Stimulated activated CD4-positive, alpha-beta T cell treated with anti-CD3 and anti-CD28 coated beads, TNF-alpha, amount 100 ng/mL, for 48 hours (primary cell): ENCODE measurements at places on chromosomes 5 and 9.

DNA sequence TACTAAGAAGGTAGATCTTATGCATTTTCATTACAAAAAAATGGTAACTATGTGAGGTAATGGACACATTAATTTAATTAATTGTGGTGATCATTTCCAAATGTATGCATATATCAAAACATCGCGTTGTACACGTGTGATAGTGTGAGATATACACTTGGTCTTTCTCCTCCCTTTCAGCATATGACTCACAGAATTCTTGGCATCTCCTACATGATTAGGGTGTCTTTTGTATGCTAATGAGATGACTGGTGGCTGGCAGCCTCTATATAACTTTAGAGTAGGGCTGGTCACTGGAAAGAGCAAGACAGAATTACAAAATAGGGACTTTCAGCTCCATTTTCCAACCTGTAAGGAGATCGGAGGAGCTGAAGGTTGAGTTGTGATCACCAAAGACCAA is 1167.6 kb downstream of the CDH12 start:
- DNase-seq: no peak

DNA sequence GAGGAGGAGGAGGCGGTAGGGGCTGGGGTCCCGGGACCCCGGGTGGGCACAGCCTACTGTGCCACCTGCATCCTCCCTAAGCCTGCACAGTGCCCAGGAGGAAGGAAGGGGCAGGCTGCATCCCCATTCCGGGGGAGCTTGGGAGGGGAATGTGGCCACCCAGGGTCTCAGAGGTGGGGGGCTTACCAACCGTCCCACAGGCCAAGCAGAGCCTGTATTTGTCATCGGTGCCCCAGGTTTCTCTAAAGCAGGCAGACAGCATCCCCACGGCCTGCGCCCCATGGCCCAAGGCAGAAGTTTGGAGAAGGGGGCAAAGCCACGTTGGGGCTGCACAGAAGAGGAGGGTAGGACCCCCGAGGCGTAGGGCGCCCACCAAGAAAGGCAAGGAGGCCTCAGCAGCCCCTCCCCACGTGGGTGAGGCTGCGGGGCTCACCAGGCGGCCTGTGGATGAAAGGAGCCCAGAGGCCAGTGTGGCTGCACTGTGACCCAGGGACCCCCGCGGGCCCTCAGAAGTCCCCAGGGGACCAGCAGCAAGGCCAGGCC is 507 bp upstream of the GPSM1 start:
- DNase-seq: no peak

- DNase-seq: no peak
Measured at GRCh38 chr9:92740969-92741368, 23.7 kb downstream of the BICD2 start.

DNA sequence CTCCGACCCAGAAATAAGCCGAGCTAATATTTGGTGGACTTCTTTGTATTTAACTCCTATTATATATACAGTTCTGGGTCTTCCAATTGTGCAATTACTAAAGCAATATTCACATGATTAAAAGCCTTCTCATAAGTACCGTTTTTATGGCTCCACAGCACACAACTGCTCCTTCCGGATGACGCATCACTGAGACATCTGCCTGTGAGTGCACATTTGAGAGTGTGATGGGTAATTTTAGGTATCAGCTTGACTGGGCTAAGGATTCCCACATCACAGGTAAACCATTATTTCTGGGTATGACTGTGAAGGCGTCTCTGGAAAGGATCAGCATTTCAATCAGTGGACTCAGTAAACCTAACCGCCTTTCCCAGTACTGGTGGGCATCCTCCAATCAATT is 77.5 kb upstream of the SYK start:
- no peak for DNase-seq

- DNase-seq: no peak
Measured at GRCh38 chr9:135776893-135777622, 75.1 kb downstream of the KCNT1 start.

GRCh38 chr9:129981180-129981907 is 61.6 kb downstream of the FNBP1 start:
- DNase-seq: no peak

DNA sequence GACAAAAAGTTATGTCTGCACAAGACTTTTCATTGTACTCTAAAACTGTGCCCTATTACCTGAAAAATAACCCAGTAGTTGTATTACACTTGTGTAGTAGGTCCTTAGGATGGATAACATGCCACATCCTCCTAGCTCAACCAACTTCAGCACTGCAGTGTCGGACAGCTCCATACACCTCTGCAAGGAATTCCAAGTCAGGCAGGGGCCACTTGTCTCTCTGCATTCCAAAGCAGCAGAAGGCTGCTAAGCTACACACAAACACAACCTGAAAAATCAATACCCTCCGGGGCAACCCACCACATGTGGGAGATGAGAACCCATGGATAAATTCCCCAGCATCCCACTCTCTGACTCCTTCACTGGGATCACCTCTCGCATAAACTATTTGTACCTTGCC is 50.2 kb downstream of the MED10 start:
- no peak for DNase-seq

DNA sequence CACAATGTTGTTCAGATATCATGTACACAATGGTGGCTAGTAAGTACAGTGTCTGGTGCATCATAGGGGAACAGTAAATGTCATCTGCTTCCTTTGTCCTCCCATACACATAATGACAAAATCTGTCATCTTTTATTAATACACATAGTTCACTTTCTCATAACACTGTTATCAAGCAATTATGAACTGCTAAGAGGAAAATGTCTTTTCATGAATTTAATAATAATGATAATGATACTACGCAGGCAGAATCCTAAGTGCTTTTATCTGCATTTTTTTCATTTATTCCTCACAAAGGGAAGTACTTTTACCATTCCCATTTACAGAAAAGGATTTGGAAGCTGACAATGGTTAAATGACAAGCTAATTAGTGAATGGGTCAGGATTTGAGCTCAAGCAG is 35.7 kb downstream of the DPYSL3 start:
- DNase-seq: no peak

- DNase-seq: no peak
Measured at GRCh38 chr9:122036988-122037387, 56.1 kb downstream of the TTLL11 start.

DNA sequence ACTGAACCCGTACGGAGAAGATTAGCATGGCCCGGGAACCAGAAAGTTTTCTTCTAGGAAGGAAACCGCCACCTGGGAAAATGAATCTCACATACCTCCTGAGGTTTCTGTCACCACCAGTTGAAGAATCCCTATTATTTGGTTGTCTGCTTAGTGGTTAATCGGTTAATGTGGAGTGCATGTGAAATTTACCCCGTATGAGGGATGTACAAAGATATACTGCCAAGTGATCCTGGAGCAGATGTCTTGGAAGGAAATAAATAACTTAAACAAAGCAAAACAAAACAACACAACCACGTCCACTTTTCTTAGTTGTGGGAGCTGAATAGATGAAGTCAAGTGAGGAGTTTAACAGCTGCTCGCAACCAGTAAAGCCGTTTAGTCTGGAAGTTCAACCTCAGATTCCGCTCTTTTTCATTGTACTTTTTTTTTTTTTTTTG is 3.8 kb downstream of the DMRT2 start:
- DNase-seq: no peak

GRCh38 chr5:8050616-8051175 is 181.7 kb downstream of the MTRR start:
- no peak for DNase-seq
